Head of caudate nucleus (tissue), 42 donors: ENCODE measurements at places on chromosomes 2 and 18.

- no peak for DNase-seq
Observed at GRCh38 chr2:37090019-37090477, 5.7 kb downstream of the GPATCH11 start.

DNA sequence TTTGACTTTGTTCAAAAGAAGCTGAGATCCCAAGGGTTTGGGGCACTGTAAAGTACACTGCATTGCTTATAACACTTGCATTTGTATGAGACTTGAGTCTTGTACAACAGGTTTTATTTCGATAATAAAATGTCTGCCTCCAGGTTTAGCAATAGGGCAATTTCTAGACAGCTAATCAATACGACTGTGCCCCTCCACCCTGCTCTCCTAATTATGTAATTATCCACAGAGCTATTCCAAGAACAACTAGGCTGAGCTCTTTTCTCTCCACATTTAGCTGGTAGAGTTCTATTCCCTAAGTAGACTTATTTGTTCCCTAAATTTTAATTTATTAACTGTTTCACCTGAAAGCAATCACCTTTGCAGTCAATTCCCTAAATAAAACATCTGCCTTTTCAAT lies 52.9 kb upstream of the LINC00305 start:
- no peak for DNase-seq

DNA sequence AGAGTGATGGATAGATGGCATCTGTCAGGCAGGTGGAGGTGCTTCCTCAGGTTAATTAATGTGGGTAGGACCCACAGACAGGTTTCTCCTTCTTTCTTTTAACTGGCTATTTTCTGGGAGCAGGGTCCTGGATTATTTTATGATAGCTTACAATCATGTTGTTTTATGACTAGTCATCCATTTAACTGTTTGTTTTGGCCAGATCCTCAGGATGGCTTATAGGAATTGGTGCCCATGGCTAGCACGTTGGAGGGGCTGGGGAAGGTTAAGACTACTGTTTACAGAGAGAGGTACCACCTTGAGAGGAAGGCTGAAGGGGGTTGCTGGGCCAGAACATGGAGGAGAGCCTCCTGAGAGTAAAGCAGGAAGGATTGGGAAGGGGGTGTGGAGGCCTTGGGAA lies 78.0 kb upstream of the MGAT5 start:
- DNase-seq = no peak

GRCh38 chr2:111031546-111032478 lies 88.9 kb upstream of the BCL2L11 start:
- no peak for DNase-seq

DNA sequence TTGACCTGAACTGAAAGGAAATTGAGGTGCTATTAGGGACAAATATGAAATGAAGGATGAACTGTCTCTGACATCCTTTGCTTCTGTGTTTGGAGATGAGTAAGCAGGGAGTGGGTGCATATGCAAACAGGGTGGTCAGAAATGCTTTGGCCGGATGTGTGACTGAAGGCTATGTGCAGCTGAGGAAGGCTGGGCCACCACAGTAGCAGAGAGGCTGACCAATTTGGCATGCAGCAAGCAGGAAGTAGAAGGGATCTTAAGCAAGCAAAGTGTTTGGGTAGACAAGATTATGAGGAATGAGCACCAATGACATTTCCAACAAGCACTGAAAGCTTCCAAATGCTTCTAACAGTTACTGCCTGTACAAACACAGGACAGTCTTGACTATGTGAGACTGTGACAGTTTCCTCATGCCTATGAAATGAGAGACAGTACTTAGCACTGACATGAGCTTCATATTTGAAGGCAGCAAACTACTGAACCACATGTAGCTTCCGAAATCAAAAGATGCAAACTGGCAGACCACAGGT lies 3.3 kb upstream of the ACTR3 start:
- DNase-seq = no peak

GRCh38 chr18:44497757-44498490 lies 182.8 kb upstream of the SETBP1 start:
- DNase-seq = no peak

- DNase-seq = no peak
Observed at GRCh38 chr2:160715428-160715827, 221.8 kb upstream of the RBMS1 start.

- DNase-seq = no peak
Observed at GRCh38 chr18:24802456-24802855, 342.0 kb downstream of the HRH4 start.

DNA sequence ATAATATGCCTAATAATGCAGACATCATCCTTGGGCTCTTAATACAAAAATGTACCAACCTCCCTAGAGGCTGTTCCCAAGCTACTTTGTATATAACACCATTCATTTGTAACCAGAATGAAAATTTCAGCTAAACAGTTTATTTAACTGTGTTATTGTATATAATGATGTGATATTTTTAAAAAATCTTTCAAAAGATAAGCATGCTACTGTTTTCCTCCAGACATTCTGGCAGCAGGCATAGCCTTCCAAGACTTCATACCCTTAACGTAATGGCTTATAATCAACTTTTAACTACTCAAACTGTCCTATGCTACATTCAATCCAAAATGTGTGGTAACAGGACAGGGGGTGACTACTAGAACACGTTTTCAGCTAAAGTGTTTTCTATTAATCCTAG lies 21.2 kb downstream of the CFAP221 start:
- no peak for DNase-seq

DNA sequence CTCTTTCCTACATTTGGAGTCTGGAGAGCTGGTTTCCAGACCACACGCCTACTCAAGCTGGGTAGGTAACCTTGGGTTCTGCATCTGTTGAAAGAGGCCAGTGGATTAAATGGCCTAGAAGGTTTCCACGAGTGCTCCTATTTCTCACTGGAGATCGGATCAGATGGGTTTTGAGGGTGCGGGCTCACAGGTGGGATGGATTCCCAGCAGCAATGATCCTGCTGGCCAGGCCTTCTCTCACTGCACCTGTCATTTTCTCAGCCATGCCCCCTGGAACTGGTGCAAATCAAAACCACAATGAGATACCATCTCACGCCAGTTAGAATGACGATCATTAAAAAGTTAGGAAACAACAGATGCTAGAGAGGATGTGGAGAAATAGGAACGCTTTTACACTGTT lies 747.5 kb upstream of the RAB6C start:
- DNase-seq = no peak

DNA sequence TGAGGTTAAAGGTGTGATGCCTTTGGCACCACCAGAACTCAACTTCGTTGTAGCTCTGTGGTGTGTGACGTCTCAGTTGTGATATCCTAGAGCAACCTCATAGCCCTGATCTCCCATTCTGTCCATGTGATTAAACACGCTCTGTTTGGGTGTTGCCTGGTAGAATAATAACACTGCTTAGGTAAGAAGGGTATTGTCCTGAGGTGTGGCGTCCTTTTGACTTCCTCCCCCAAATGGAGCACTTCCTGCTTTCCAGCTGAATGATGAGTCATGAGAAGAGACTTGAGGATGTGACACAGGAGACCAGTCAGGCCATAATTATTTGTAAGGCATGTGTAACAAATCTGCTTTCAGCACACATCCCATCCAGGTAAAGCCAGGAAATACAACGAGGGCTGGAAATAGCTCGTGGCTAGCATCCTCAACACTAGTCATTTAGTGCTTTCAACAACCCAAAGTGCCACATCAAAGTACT lies 100.7 kb downstream of the RAPGEF4 start:
- no peak for DNase-seq

- DNase-seq = no peak
Observed at GRCh38 chr2:229873123-229873581, 48.7 kb downstream of the TRIP12 start.

- no peak for DNase-seq
Observed at GRCh38 chr2:28152585-28153280, 239.9 kb upstream of the FOSL2 start.

DNA sequence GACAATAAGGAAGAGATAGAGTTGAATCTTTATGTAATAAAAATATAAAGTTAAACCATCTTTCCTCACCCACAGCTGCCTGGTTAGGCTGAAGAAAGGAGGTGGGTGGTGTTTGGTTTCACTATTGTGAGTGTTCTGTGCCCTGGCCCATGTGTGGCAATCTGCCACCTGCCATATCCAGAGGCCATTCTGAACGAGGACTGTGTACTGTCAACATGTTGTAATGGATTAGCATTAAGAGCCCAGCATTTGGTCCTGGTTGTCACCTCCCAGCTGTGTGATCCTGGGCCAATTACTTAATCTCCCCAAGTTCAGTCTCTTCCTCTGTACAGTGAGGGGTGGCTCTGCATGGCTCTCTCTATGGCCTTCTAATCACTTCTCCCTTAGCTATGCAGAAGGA lies 118.2 kb upstream of the SEC11C start:
- DNase-seq = no peak

DNA sequence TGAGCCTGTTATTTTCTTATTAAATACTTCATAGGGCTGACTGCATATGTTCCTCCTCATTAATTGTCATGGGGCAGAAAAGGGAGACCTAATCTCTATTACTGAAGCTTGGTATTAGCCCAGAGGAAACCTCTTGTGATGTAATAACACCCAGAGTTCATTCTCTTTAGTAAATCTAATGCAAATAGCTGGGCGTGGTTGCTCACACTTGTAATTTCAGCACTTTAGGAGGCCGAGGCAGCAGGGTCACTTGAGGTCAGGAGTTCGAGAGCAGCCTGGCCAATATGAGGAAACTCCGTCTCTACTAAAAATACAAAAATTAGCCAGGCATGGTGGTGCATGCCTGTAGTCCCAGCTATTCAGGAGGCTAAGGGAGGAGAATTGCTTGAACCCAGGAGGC lies 14.7 kb downstream of the DAW1 start:
- no peak for DNase-seq

DNA sequence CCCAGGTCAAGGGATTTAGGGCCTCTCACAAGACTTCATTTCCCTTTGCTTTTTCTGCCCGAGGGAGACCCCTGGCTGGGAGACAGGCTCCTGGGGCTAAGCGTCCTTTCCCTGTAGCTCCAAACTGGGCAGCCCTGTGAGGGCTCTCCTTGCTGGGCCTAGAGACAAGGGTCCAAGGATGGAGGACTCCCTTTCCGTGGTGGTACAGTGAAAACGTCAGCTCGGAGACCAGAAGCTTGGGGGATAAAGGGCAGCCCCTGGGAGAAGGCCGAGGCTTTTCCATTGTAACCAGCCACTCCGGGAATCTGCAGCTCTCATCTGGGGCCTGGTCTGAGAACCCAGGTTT lies 2.3 kb downstream of the SIX2 start:
- DNase-seq = no peak

GRCh38 chr2:17867133-17867532 lies 11.3 kb upstream of the KCNS3 start:
- DNase-seq = no peak

DNA sequence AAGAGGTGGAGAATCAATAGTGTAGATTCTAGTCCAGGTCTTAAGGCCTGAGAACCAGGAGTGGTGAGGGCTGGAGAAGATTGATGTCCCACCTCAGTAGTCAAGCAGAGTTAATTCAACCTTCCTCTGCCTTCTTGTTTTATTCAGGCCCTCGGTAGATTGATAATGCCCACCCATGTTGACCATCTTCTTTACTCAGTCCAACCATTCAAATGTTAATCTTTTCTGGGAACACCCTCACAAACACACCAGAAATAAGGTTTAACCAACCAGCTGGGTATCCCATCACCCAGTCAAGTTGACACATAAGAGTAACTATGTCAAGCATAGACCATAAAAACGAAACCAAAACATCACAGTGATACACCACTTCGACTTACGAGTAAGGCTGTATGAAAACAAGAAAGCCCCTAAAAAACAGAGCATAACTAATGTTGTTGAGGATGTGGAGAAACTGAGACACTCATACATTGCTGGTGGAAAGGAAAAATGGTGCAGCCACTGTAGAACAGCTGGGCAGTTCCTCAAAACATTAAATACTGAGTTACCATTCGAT lies 57.5 kb downstream of the SLC35F5 start:
- no peak for DNase-seq

- DNase-seq = no peak
Observed at GRCh38 chr2:15591373-15591691, 336 bp upstream of the DDX1 start.

- no peak for DNase-seq
Observed at GRCh38 chr2:152791979-152792378, 73.6 kb downstream of the ARL6IP6 start.

DNA sequence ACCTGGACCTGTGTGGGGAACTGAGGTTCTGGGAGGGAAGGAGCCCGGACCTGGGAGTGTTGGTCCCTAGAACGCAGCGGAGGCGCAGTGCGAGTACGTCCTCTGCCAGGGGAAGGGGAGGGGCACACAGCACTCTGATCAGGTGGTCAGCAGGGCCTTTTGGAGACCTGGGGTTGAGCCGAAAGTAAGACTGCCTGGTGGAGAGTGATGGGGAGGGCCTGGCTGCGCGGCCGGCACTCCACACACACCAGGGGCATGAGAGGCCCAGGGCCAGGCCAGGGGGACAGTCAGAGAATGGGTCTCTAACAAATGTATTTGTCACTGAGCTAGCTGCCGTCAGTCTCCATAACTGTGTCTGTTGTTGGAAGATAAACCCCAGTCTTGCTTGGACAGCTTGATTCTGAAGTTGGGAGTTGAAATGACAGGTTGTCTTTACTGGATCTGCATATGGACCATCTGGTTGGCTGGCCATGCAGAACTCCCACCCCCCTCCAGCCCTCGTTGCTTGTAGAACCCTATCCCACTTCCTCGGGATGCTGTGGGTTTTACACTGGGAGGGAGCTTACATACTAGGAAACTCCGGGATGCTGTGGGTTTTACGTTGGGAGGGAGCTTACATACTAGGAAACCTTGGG lies 75.4 kb upstream of the NFATC1 start:
- no peak for DNase-seq

DNA sequence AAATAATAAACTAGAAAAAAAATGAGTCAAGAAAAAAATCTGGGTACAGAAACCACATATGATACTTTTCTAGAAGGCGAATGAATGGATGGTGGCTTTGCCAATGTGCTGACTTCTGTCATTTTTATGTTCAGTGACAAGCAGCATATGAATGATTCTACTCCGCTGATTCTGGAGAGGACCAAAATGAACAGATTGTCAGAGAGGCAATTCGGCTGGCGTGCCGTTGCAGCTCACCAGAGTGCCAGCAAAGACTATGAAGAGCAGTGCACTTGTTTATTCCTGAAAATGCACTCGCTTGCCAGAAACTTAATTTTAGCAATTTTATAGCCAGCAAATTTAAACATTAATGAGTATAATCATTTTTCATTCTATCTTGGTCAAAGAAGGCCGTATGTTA lies 105.9 kb upstream of the NYAP2 start:
- DNase-seq = no peak

- no peak for DNase-seq
Observed at GRCh38 chr2:98380203-98380535, 33.9 kb downstream of the CNGA3 start.

DNA sequence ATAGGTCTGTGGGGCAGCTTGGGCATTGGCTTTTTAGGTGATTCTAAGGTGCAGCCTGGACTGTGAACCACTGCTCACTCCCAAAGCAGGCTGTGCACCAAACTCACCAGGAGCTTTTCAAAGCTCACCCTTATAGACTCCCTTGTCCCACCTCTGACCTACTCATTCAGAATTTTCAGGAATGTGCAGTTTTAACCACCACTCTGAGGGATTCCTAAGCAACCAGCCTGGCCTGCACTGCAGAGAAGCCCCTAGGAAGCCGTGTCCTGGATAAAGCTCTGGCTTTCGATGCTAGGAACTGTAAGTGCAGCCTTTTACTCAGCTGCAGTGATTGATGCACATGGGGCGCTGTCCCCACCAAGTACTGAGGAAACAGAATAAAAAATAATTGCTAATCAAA lies 33.0 kb downstream of the MRO start:
- DNase-seq = no peak

GRCh38 chr2:133166031-133166430 lies 402.2 kb downstream of the NCKAP5 start:
- no peak for DNase-seq

- no peak for DNase-seq
Observed at GRCh38 chr2:31707992-31708391, 127.3 kb upstream of the SRD5A2 start.
